ENCODE measurements at places on chromosomes 12 and 14.

DNA sequence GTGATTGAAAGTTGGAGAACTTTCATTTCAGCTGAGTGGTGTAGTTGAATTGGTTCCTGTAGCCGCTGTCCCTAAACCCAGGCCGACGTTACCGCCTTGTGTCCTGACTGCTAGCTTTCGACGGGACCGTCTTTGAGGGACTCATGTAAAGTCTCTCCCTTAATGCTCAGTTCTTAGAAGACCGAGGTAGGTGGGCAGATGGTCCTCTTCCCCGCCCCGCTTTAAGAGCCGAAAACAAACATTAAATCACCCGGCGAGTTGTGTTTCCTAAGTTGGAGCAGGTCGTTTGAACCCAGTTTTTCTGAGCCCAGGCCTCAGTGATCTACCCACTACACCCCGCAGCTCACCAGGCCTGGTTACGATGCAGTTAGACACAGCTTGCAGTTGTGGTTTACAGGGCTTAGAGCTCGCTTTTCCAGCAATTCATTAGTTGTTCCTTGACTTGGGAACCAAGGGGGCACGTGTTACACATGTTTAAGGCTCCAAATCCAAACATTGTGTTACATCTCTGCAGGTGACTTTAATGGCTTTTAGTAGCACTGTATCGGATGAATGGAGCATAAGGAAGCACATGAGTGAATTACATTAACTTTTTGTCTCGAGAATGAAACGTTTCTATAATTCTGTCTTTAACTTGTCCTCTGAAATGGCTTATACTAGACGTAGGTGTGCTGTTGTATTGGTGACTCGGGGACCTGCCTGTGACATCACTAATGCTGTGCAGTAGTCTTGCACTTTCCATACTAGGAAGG, 790 bp downstream of the NEDD1 start:
- DNase-seq = peak; percentile 53

DNA sequence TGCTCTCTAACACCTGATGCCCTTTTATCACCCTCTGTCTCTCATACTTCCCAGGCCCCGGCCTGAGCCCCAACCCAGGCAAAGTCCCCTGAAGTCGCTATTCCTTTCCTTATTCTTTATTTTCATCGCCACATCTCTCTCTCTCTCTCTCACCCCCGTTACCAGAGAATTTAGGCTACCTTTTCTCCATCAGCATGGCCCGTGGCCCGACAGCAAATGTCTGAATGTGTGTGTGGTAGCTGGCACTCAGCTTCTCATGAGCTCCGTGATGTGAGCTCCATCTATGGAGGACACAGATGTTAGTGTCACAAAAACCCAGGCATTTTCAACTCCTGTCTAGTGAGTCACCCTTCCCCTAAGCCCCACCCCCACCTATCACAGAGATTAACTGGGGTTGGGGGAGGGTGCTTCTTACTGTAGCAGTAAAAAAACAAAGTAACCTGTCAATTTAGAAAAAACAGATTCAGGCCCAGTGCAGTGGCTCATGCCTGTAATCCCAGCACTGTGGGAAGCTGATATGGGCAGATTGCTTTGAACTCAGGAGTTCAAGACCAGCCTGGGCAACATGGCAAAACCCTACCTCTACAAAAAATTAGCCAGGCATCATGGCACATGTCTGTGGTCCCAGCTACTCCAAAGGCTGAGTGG, 53.8 kb downstream of the VCPKMT start:
- peak; percentile 58 for DNase-seq

- DNase-seq = no peak
Observed at GRCh38 chr12:115485967-115486366, 791.5 kb downstream of the MED13L start.

GRCh38 chr12:5267603-5268423, 164.1 kb upstream of the NTF3 start:
- DNase-seq = no peak

DNA sequence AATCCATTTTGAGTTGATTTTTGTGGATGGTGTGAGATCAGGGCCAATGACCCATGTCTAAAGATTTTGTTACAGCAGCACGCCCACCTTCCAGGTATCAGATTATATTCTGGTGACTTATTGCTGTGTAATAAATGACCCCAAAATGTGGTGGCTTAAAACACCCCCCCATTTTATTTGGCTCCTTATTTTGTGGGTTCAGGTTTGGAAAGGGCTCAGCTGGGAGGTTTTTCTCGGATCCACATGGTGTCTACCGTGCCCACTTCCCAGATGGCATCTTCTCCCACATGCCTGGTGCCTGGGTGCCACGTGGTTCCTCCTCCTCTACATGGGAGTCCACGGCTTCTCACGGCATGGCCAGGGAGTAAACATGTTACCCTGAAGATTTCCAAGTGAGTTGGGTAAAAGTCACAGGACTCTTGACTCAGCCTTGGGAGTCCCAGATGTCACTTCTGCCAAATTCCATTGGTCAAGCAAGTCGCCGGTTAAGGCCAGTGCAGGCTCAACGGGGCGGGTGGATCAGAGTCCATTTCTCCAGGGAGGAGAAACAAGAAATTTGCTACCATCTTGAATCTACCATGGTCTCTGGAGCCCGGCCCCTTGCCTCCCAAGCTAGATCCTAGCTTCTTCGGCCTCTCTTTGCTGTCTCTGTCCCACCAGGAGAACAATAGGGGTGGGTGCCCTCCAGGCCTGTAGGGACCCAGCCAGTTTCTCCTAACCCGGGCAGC, 214.3 kb downstream of the KIF26A start:
- no peak for DNase-seq

DNA sequence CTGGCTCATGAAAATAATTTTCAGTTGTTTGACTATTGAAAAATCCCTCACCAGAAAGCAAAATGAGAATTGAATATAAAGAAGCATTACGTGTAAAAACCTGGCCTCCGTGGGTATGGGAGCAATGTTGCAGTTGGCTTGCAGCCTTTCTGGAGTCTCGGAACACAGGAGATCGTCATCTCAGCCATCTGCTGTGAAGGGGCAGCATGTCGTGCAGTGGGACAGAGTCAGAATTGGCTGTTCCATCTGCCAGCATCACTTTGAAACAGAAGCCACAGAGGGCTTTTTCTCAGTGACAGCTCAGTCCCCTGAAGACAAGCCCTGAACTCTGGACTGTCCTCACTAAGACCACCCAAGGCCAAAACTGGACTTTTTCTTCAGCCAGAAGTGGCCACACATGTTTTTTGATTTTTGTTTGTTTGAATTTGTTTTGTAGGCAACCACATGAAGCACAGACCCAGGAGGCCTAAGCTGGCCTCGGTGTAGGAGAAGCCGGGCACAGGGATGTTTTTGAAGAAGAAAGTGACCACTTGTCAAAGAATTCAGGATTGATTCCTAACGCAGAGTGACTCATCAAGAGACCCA, 170.8 kb upstream of the DYRK2 start:
- no peak for DNase-seq

DNA sequence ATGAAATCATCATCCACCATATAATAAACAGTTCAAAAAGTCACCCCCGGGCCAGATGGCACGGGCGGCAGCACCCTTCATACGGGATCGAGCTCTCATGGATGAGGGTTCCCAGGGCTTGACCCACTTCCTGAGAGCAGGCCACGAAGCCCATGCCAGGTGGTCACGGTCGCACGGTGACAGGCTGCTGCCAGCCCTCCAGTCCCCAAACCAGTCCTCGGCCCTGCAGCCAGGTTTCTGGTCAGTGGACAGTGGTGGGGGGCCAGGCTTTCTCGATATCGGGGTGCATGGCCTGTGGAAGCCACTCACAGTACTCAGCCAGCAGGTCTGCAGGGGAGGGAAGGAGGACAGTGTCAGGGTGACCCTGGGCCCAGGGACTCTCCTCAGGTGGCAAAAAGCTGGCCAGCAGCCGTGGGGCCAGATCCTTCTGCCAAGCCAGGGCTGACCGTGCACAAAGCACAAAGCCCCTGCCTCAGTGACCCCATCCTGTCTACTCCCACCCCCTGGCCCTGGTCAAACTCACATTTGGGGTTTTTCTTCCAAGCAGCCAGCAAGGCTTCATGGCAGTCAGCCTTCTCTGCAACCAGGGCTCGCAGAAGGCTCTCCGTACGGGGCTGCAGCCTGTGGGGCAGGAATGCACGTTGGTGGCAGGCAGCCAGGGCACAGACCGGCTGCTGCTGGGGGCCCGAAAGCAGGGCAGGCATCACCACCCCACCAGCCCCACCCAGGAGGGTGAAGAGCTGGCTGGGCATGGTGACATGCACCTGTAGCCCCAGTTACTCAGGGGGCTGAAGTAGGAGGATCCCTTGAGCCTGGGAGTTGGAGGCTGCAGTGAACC, 33.3 kb upstream of the UBC start:
- no peak for DNase-seq

DNA sequence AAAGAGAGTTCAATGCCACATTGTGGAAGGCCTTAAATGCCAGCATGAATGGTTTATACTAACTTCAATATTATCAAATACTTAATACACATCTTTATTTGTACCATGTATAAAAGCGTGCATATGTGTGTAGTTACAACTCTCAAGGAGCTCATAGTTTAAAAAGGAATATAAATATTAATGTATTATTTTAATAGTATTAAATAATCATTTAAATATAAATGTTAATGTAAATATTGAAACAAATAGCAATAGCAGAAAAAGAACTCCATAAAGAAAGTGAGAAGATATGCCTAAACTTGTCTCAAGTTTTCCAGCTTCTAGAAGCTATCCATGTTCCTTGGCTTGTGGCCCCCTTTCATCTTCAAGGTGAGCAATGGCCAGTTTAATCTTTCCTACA, 182.0 kb downstream of the FOXA1 start:
- DNase-seq = no peak

- no peak for DNase-seq
Observed at GRCh38 chr12:76108356-76108755, 23.9 kb upstream of the NAP1L1 start.

GRCh38 chr12:115873451-115874082, 403.9 kb downstream of the MED13L start:
- no peak for DNase-seq

GRCh38 chr12:96215919-96216273, 21.7 kb downstream of the ELK3 start:
- DNase-seq = no peak

GRCh38 chr12:44465139-44465538, 411.0 kb downstream of the NELL2 start:
- no peak for DNase-seq

DNA sequence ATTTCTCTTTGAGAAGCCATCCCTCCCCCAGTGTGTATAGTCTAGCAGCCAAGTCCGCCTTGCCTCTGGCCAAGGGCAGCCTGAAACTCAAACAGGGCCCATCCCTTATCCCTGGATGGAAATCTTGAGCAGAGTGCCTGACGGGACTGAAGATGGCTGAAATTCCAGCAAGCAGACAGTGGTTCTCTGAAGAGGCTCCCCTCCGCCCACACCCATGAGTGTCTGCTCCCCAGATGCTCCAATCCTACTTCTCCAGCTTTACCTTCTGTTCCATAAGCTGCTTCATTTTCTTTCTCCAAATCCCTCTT, 396.2 kb downstream of the NUAK1 start:
- no peak for DNase-seq

- DNase-seq = peak; percentile 55
Observed at GRCh38 chr14:68285421-68286179, 466.0 kb downstream of the RAD51B start.

GRCh38 chr14:95520346-95520745, 3.9 kb upstream of the SYNE3 start:
- no peak for DNase-seq

GRCh38 chr12:108825201-108825950, 32.0 kb downstream of the SSH1 start:
- no peak for DNase-seq

- no peak for DNase-seq
Observed at GRCh38 chr14:78029601-78030372, 140.4 kb upstream of the NRXN3 start.

- DNase-seq = no peak
Observed at GRCh38 chr14:21069388-21070082, 569 bp upstream of the ARHGEF40 start.

GRCh38 chr14:66495218-66496098, 9.3 kb downstream of the CCDC196 start:
- DNase-seq = peak; percentile 37

GRCh38 chr14:24051176-24051788, 527 bp upstream of the CARMIL3 start:
- no peak for DNase-seq

- peak; percentile 53 for DNase-seq
Observed at GRCh38 chr14:59189786-59190368, 1.4 kb downstream of the DAAM1 start.

DNA sequence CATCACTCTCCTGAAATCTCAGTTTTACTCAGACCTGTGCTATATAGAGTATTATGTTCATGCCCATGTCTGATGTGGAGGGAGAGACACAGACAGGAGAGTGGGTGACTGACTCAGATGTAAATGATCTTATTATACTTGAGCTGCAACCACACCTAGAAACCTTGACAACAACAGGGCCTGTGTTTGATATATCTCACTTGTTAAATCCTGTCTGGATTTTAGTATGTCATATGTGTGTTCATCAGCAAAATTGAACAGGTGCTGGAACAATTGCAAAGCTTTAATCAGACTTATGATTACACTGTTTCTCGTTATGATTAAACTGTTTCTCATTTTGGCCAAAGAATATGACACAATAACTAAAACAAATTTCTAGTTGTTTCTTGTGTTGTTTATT, 37.7 kb downstream of the DIP2B start:
- no peak for DNase-seq

GRCh38 chr12:124203176-124203575, 91.7 kb upstream of the RFLNA start:
- no peak for DNase-seq

DNA sequence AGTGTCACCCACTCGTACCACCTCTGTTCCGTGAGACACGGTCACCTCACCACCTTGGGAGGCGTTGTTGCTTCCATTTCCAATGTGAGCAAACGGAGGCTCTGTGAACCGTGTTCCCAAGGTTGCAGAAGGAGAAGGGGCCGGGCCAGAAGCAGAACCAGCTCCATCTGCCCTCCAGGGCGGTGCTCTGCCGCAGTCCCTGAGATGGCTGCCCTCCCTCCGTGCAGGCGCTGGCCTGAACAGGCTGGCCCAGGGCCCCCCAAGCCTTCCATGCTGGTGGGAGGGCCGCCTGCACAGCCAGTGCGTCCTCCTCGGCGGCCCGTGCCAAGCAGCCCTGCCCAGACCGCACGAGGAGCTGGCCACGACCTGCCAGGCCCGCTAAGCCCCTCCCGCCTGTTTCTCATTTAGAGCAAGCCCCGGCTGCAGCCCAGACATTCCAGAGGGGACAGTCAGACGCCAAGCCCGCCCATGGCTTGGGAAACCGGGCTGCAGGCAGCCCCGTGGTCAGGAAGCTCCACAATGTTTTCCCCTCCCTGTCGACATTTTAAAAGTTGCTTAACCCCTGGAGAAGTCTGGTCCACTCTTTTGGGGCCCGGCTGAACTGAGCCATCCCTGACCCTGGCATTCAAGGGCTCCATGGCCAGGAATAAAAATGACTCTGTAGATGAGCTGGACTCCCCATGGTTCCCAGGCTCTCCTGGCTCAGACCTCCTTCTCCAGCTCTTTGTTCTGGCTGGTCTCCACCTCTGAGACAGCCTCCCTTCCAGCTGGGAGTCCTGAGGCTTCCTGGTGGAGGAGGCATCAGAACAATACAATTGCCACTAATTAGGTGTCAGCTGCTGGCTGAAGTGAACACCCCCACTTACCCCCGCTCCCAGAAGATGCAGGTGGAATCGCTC, 236.0 kb downstream of the BCL11B start:
- DNase-seq = no peak
